Activated T-helper 1 cell treated with anti-CD3 and anti-CD28 coated beads, Interleukin-12 subunit alpha, Interleukin-12 subunit beta, Interleukin-2, Interleukin-4 antibody, amounts not matched to agents 30 ng/mL and 10 ng/mL and 1 ng/mL, durations not matched to agents 14 hours and 24 hours and 36 hours (primary cell): ENCODE measurements at places on chromosomes 5 and 9. TPM values are rescaled to one million over a fixed set of nuclear protein-coding genes. Genes with fewer than 3 reads are reported as not detected.

DNA sequence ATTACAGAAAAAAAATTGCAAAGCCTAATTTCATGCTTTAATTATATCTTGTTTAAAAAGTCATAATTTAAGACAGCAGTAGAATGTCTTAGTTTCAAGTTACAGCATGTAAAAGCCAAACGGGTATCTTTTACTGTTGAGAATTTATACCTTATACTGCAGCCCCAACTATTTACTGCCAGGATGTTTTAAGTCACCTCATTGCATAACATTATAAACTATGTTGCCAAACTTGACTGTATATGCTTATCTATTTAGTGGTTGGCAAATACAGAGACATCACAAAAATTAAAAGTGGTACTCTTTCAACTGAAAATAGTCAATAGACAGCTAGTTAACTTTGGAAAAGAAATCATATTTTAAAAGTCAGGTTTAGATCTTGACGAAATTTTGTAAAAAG lies 119.5 kb downstream of the EDIL3 start:
- no peak overlapping the region for H3K4me3 ChIP-seq
- H3K36me3 ChIP-seq: no peaks in the 10 kb centered on the region
- no peak overlapping the region for H3K27ac ChIP-seq
- H3K27me3 ChIP-seq: no peaks in the 10 kb centered on the region
- DNase-seq: no peak

The SOHLH1 gene
- total RNA-seq: not detected in 2 replicates

DNA sequence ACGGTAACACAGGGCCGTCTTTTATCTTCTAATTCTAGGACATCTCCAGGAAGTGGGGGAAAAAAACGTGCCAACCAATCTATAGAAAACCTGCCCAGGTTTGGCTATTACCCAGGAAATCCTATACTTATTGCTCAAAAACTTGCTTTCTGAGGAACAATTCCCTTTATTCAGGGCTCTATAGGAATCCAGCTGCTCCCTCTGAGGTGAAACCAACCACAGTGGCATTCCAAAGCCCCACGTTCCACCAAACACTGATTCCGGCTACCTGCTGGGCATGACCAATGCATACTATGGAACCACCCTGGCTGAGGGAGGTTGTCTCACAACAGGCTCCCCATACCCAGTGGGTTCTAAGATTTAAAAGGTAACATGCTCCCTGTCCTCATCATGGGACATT lies 57.6 kb downstream of the GLIS3 start:
- H3K27me3 ChIP-seq: no peaks in the 10 kb centered on the region
- peaks cover 18% of the 10 kb centered on the region for H3K4me1 ChIP-seq
- no peak overlapping the region for H3K27ac ChIP-seq
- no peak overlapping the region for H3K4me3 ChIP-seq

The OCLN gene
- total RNA-seq: 0.10 and 0.12 TPM in 2 replicates

- DNase-seq: no peak
- no peaks in the 10 kb centered on the region for H3K36me3 ChIP-seq
Measured at GRCh38 chr5:1832511-1833250, 31.5 kb downstream of the NDUFS6 start.

The FABP6 gene
- not detected in 2 replicates for total RNA-seq

DNA sequence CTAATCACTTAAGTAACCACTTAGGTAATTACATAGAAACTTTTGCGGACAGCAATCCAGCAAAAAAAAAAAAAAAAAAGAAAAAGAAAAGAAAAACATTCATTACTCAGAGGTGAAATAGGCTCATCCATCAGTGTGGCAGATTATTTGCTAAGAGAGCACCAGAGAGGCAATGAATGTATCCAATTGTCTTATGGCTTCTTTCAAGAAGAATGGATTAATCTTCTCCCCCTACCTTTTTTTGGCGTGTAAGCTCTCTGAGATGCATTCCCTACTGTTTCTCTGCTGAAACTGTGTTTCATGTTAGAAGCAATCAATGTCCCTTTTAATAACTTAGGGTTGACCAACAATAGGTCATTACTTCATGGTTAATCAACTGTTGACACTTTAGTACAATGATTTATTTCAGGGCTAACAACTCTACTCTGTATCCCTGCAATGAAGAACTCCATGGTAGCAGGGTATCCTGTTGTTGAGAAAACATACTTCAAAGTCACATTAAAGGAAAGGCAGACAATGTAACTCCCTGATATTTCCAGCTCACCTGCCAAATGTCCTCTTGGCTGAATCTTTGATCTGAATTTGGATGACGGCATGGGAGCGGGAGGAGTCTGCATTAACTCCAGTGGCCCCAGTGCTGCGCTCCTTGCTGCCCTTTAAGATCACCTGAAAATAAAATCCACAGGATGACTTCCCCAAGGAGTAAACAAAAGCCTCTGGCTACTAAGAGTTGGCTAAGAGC lies 57.6 kb downstream of the KIF24 start:
- DNase-seq: no peak
- no peak overlapping the region for H3K4me3 ChIP-seq
- H3K36me3 ChIP-seq: peaks cover 1% of the 10 kb centered on the region
- H3K27me3 ChIP-seq: no peaks in the 10 kb centered on the region
- H3K27ac ChIP-seq: no peak overlapping the region

GRCh38 chr9:133375116-133375723 lies 640 bp downstream of the SURF4 start:
- no peak for DNase-seq
- peaks cover 28% of the 10 kb centered on the region for H3K36me3 ChIP-seq
- H3K4me1 ChIP-seq: peaks cover 36% of the 10 kb centered on the region
